Kidney (tissue), 22 donors: ENCODE measurements at places on chromosomes 16 and 17.

DNA sequence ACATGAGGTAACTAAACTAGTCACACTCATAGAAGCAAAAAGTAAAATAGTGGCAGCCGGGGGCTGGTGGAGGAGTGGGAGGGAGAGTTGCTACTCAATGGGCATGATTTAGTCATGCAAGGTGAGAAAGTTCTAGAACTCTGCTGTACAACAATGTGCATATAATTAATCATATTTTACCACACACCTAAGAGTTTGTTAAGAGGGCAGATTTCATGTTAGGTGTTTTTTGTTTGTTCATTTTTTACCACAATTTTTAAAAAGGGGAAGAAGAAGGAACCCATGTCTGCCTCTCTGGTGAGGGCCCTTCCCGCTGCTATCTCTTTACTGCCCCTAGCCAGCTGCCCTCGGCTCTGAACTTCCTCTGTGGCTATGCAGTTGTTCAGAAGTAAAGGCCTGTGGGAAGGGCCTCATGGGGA lies 11.2 kb downstream of the CD300LB start:
- H3K4me3 ChIP-seq, result no peak overlapping the region
- no peaks in the 10 kb centered on the region for H3K4me1 ChIP-seq
- H3K27me3 ChIP-seq, result no peaks in the 10 kb centered on the region

GRCh38 chr16:57469046-57469445 lies 6.6 kb downstream of the POLR2C start:
- H3K4me1 ChIP-seq, result no peaks in the 10 kb centered on the region
- H3K4me3 ChIP-seq, result no peak overlapping the region
- H3K36me3 ChIP-seq, result peaks cover 76% of the 10 kb centered on the region
- no peaks in the 10 kb centered on the region for H3K27me3 ChIP-seq

- H3K36me3 ChIP-seq, result no peaks in the 10 kb centered on the region
- no peak for DNase-seq
- H3K27me3 ChIP-seq, result no peaks in the 10 kb centered on the region
- no peak overlapping the region for H3K4me3 ChIP-seq
- H3K27ac ChIP-seq, result no peak overlapping the region
- H3K4me1 ChIP-seq, result no peaks in the 10 kb centered on the region
Measured at GRCh38 chr17:71638668-71639067, 482.2 kb upstream of the SOX9 start.

DNA sequence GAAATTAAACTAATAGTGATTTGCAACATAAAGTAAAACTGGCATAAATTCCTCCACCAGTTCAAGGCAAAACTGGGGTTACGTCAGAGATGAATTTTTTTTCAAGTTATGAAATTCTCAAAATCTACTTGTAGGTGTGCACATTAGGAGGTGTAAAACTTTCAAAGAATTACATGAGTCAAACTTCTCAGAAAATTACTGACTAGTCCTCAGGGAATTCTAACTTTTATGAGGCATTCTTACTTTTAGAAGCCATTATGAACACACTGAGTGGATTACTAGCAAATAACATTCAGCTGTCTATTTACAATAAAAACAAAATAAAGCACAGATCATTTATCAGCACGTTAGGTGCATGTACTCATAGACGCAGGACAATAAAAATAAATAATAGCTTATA lies 348.7 kb downstream of the CDH11 start:
- no peaks in the 10 kb centered on the region for H3K36me3 ChIP-seq
- no peak for DNase-seq
- no peaks in the 10 kb centered on the region for H3K27me3 ChIP-seq
- H3K27ac ChIP-seq, result no peak overlapping the region
- H3K4me1 ChIP-seq, result no peaks in the 10 kb centered on the region
- H3K4me3 ChIP-seq, result no peak overlapping the region

DNA sequence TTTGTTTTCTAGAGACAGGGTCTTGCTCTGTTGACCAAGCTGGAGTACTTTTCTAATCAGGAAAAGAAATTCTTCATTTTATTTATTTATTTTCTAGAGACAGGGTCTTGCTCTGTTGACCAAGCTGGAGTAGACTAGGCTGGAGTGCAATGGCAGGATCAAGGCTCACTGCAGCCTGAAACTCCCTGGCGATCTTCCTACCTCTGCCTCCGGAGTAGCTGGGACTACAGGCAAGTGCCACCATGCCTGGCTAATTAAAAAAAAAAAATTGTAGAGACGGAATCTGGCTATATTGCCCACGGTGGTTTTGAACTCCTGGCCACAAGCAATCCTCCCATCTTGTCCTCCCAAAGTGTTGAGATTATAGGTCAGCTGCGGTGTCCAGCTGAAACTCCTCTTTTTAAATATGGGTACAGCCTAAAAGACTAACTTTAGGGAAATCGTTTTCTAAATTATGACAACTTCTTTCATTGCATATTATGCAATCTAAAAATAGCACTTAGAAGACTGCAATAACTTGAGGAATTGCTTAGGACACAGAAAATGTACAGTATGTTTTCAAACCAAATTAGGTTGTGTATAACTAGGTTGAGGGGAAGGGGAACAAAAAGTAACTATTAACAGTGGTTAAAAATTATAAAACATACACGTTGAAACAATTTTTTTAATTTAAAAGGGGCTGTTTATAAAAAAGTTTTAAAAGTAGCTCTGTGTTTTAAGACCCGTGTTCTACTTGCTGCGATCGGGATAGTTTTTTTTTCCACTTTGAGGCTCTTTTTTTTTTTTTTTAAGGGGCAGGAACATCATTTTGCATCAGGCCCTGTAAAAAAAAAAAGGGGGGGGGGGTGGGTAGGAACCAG lies 4.7 kb downstream of the PRAC1 start:
- H3K27ac ChIP-seq, result no peak overlapping the region
- H3K36me3 ChIP-seq, result no peaks in the 10 kb centered on the region
- H3K27me3 ChIP-seq, result peaks cover 76% of the 10 kb centered on the region
- no peak for DNase-seq
- no peak overlapping the region for H3K4me3 ChIP-seq
- no peaks in the 10 kb centered on the region for H3K4me1 ChIP-seq

GRCh38 chr16:69397821-69398521 lies 12.2 kb upstream of the TERF2 start:
- H3K27me3 ChIP-seq, result no peaks in the 10 kb centered on the region
- H3K27ac ChIP-seq, result peak overlapping the region; percentile 84
- H3K36me3 ChIP-seq, result no peaks in the 10 kb centered on the region
